ENCODE measurements at places on chromosomes 13 and 19. TPM values are rescaled to one million over a fixed set of nuclear protein-coding genes. Genes with fewer than 3 reads are reported as not detected.

DNA sequence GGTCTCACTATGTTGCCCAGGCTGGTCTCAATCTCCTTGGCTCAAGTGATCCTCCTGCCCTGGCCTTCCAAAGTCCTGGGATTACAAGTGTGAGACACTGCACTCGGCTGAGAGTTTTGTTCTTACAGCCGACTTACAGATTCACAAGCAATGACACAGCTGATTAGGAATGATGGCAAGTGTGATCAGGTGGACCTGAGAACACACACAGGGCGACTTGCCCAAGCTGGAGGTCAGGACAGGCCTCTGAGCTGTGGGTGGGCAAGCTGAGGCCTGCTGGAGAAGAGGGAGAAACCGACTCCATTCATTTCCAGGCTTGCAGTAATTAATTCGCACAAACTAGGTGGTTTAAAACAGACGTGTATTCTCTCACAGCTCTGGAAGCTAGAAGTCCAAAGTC, 8.1 kb upstream of the ATG4D start:
- no peak for DNase-seq

- DNase-seq: peak; percentile 80
Measured at GRCh38 chr19:377801-378581, 31.0 kb downstream of the C2CD4C start.

The PNMA8A gene
- total RNA-seq: 10.1 TPM

The TMEM238 gene
- 0.59 TPM for total RNA-seq
